ENCODE measurements at places on chromosomes 4 and X.

- no peak for DNase-seq
Measured at GRCh38 chrX:129323115-129323514, 200.2 kb downstream of the SMARCA1 start.

DNA sequence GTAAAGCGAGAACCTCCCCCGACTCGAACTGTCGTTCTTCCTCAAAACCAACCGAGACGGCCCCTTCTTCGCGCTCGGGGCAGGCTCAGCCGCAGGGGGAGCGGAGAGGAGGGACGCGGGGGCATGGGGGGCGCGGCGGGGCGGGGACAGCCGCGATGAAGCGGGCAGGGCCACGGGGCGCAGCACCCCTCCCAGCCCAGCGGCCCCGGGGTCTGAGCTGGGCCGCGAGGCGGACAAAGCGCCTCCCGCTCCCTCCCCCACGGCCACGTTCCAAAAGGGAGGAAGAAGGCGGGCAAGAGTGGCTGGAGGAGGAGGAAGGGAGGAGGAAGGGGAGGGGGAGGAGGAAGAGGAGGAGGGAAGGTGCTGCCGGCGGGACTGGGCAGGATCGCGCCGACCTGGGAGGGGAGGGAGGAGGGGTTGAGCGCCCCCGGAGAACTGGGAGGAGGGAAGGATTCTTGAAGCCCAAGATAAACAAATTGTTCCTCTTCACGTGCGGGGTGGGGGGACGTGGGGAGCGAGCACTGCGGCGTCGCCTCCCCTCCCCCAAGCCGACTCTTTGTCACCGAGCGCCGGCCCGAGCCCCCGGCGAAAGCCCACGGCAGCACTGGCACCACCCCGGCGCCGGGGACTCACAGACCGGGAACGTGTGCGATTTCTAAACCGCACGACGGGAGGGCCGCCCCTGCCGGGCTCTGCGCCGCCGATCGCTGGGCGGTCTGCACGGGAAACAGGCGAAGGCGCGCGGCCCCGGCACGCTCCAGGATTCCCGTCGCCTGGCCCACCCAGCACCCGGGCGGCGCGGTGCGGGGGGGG is 2.9 kb downstream of the MAML3 start:
- peak; percentile 24 for DNase-seq

DNA sequence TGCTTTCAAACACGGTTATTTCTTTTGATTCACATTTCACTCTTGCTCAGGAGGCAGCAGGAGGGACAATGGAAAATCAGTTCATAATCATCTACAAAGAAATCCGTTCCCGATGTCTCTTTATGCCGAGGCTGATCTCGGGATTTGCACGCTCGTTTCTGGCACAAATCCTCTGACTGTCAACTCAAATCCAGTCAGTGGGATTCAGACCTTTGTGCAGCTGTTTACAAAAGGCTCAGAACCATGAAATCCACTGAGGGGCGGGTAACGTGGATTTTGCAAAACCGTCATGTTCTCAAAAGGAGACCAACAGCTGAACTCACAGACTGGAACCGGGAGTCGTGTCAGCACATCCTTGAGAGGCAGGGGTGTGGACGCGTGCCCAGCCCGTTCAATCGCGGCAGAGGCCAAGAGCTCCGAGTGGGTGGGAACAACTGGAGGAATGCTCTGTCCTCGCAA is 46.4 kb downstream of the ACOX3 start:
- DNase-seq = no peak

DNA sequence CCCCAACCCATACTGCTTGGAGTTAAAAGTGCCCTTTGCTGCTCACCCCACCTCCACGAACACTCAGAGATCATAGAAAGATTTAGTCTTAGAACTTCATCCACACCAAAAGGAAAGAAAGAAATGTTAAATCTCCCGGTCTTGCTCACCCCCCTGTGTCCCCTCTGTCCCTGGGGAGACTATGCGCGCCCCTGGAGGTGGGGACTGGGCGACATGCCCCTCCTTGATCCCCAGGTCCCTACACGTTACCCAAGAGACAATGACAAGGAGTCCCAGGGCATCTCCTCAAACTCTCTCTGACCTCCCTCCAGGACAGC is 620 bp downstream of the ITM2A start:
- DNase-seq = no peak

DNA sequence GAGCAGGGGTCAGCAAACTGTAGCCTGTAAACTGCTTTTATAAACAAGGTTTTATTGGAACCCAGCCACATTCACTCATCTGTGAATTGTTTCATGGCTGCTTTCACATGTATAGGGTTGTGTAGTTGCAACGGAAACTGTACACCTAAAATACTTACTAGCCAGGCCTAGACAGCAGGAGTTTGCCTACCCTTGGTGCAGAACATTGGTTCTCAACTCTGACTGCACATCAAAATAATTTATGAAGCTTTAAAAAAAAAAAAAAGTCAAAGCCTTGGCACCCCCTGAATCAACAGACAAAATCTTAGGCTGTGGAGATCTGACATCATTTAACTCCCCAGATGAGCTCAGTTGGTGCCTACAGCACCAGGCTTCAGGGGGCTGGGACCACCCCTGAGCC is 27.8 kb downstream of the ADGRA3 start:
- no peak for DNase-seq

- DNase-seq = no peak
Measured at GRCh38 chr4:37245391-37245954, 930 bp downstream of the NWD2 start.

GRCh38 chr4:87884976-87885549 is 52.3 kb downstream of the MEPE start:
- no peak for DNase-seq

GRCh38 chrX:24266996-24267395 is 46.9 kb downstream of the SUPT20HL2 start:
- DNase-seq = no peak

GRCh38 chrX:21503593-21503992 is 129.4 kb downstream of the CNKSR2 start:
- no peak for DNase-seq

GRCh38 chrX:23134136-23134535 is 134.4 kb downstream of the DDX53 start:
- no peak for DNase-seq

- DNase-seq = no peak
Measured at GRCh38 chrX:18574591-18574990, 97.3 kb downstream of the RS1 start.

DNA sequence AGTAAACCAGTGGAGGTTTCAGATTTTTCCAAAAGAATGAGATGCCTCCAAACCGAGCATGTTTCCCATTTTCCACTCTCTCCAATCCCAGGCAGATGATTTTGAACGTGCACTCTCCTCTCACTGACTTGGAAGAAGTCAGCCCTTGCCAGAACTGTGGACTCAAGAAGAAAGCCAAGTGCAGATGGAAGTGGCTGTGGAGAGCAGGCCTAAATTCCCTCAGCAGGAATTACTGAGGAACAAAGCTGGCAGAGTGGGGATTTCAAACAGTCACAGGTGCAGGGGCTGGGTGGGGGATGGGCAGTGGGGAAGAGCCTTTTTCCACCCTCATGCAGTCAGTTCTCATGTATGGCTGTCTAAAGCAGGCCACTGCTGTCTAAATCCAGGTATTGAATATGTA is 83.5 kb upstream of the PLAC1 start:
- DNase-seq = no peak

- DNase-seq = no peak
Measured at GRCh38 chr4:15677507-15677988, 4.1 kb upstream of the FAM200B start.

- no peak for DNase-seq
Measured at GRCh38 chr4:161133586-161134276, 1030.1 kb downstream of the FSTL5 start.

DNA sequence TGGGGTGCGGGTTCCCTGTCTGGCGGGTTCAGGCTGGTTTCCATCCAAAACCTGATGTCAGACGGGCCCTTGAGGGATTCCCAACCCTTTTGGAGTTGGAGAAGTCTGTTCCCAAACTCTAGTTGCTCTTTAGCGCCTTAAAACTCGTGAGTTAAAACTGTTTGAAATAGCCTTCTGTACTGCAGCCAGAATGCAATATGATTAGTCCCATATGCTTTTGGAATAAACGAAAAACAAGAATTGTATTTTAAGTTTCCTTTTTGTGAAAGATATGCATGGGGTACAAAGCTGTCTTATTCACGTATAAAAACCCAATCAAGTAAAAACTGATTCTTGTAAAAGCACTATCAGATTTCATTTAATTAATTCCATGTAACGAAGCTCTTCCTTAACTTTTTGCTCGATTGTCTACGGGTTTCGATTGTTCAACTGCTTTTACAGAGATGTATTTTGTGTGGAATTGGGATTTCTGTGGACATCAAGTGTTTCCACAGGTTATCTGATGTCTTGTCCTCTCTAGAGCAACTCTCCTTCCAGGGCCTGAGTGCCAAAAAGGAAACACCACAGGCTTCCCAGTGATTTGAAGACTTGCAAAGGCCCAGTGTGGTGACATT is 49.5 kb downstream of the CLDN34 start:
- no peak for DNase-seq

GRCh38 chr4:87060957-87061356 is 126.1 kb downstream of the AFF1 start:
- DNase-seq = no peak

DNA sequence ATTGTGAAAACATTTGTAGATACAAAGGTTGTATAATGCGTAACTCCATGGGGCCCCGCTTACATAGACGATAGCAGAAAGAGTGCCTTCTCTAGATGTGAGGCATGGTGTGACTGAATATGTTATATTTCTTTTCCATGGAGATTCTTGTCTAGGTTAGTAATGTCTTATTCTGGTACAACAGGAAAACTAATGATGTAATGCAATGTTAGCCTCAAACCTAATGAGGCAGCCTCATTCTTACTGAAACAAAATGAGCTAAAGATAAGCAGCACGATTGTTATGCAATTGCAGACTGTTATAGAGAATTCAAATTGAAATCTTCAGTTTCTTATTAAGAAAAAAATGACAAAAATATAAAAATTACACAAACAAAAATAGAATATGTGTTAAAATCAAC is 171.1 kb upstream of the ANKRD50 start:
- no peak for DNase-seq

DNA sequence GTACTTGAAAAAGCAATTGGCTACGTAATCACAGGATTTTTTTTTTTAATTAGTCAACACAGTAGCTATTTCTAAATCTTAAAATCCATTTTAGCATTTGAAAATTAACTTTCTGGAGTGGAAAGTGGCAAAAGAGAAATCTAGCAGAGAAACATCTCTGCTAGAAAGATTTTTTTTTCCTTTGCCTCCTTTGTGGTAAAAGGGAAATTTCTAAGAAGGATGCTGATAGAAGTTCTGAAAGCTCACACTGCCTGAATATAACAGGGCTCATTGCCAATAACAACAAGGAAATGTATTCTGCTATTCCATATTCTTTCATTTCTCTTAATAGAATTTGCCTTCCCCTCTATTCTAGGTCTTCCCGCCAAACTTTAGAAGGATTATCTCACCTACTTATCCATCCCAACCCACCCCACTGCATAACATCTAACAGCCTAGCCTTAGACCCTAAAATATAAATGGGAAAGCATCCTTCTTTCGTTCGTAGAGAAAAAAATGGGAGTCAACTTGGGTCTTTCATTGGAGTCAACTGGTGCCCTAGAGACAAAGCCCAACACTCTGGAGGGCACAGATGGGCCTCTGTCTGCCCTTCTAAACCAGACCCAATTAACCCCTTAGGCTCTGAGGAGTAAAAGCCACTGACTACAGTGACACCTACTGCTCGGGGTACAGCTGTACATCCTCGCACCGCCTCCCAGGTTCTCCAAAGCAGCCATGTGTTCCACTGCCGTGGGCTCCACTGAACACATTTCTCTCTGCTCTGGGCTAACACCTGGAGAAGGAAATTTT is 103.9 kb downstream of the MAML3 start:
- peak; percentile 8 for DNase-seq

DNA sequence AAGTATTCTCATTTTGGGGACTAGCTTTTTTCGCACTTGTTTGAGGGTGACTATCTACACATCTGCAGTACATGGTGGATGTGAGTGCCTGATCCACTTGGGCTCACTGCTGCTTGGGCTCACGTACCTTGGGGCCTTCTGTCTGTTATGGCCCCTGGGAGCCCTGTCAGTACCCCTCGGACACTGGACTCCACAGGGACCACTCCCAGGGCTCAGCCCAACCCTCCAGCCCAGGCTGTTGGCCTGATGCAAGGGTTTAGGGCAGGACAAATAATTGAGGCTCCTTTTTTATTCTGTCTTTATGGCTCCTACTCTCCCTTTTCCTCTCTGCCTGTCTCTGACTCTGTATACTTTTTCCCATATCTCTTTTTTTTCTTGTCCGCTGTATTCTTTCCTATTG is 32.7 kb upstream of the MSN start:
- no peak for DNase-seq

- no peak for DNase-seq
Measured at GRCh38 chr4:166996216-166996615, 238.1 kb downstream of the SPOCK3 start.

DNA sequence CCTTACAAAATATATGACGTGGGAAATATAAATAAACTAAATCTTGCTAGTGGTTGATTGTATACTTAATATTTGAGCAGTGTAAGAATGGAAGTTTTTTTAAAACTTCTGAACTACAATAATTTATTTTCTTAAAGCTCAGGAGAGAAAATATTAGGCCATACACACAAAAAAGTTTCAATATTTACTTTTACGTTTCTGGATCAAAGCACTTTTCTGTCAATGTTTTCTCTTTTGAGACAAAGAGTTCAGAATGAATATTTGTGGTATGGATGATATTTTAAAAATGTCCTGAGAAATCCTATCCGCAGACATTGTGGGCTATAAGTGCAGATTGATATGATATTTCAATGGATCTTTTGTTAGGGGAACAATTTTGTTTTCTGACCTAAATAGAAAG is 109.9 kb downstream of the TLL1 start:
- DNase-seq = no peak

Measured in stimulated activated CD4-positive, alpha-beta T cell treated with anti-CD3 and anti-CD28 coated beads, Interleukin-1b, Interleukin-23, amount 100 ng/mL, for 48 hours (primary cell).